ENCODE measurements at places on chromosomes 12 and 14. TPM values are rescaled to one million over a fixed set of nuclear protein-coding genes. Genes with fewer than 3 reads are reported as not detected.

DNA sequence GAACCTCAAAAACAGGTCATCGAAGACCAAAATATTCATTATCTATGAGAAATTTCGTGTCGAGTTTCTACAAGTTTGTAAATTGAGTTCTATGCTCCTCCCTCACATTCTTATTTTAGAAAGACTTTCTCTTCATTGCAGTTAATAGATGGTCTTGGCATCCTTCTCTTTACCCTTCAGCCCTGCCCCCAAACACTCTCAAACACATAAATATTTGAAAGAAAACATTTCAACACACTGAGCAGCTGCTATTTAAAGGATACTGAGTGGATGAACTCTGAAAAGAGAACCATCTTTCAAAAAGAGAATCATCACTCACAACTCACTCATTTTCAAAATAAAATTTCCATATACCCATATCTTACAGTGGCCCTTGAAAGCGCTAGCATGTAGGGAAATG lies 67.1 kb downstream of the NUAK1 start:
- no peak for DNase-seq
- H3K27ac ChIP-seq: no peak overlapping the region
- H3K27me3 ChIP-seq: no peaks in the 10 kb centered on the region
- H3K36me3 ChIP-seq: no peaks in the 10 kb centered on the region
- H3K4me3 ChIP-seq: no peak overlapping the region

- H3K36me3 ChIP-seq: no peaks in the 10 kb centered on the region
- no peaks in the 10 kb centered on the region for H3K27me3 ChIP-seq
- DNase-seq: no peak
Measured at GRCh38 chr12:103382736-103383346, 112.9 kb downstream of the C12orf42 start.

DNA sequence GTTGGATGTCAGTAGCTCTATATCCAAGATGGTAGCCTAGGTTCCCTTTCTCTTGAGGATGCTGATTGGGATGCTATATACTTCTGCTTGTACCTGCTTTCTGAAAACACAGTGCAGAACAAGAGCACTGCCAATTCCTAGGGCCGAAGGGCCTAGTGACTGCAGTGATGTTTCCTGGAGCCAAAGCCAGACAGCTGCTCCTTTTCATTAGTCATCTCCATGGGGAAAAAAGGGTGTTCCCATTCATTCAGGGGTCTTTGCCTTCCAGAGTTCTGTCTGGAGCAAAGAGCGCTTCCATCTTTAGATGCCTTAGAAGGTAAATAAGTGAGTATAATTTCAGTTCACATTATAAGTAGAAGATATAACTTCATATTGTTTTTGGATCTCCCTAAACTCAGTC lies 85.5 kb downstream of the PTPRB start:
- no peak for DNase-seq
- no peaks in the 10 kb centered on the region for H3K36me3 ChIP-seq
- no peaks in the 10 kb centered on the region for H3K27me3 ChIP-seq
- H3K4me1 ChIP-seq: no peaks in the 10 kb centered on the region

GALNT8 gene
- total RNA-seq: 17.7 TPM

DNA sequence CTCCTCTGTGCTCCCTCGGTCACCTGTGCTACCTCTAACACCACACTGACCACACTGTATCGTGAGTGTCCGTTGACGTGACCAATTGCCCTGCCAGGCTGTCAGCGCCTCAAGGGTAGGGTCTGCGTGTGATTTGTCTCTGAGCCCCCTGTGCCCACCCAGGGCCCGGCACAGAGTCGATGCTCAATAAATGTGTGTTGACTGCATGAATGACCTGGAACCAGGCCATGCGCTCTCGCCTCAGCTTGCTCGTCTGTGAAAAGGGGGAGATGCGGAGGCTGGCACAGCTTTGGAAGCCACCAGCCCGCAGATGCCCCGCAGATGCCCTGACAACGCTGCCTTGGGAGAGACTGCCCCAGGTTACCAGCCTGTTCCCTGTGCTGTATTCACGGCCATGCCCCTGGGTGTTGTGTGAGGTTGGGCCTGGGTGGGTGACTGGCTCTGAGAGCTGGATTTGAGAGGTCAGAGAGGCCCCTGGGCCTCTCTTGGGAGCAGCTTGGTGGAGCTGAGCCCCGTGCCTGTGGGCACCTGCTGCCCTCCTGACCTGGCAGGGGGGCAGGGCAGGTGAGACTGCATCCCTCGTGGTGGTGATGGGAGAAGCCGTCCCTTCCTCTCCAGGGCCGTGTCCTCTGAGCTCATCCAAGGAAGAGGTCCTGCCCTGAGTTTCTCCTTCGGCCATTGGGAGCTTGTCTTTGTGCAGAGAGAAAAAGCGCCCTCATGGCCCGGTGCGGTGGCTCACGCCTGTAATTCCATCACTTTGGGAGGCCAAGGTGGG lies 43.2 kb downstream of the CYP46A1 start:
- H3K4me1 ChIP-seq: peaks cover 6% of the 10 kb centered on the region
- no peak overlapping the region for H3K27ac ChIP-seq
- no peaks in the 10 kb centered on the region for H3K36me3 ChIP-seq

DNA sequence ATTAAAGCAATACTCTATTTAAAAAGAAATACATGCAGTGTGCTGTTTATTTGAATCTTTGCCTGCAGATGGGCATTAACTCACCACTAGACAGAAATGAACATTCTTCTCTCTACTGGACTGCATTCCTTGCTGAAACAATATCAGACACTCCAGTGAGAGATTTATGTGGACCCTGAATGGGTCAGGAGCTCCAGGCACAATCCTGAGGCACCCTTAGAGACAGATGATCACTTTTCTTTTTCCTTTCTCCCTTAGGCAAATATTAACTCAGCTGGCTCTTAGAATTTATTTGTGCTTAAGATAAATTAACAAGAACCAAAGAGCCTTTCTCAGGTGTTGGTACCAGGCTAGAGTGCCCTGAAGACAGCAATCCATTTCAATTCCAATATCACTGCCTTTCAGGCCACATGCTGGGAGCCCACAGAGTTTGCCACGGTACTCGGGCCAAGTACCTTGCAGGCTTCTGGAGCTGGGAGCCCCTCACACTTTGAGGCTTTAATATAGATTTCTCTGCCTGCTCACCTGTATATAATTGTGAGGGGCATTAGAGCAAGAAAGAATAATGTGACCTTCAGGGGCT lies 173.0 kb downstream of the EMP1 start:
- H3K4me3 ChIP-seq: no peak overlapping the region
- no peaks in the 10 kb centered on the region for H3K36me3 ChIP-seq
- no peaks in the 10 kb centered on the region for H3K27me3 ChIP-seq
- no peak for DNase-seq
- no peaks in the 10 kb centered on the region for H3K4me1 ChIP-seq
